CD4-positive, alpha-beta T cell treated with Interleukin-6 at 100 ng/mL for 8 hours (primary cell): ENCODE measurements at places on chromosomes 4 and X.

GRCh38 chr4:38532908-38533499 lies 131.0 kb upstream of the KLF3 start:
- no peak for DNase-seq

- DNase-seq, result no peak
Observed at GRCh38 chrX:27996132-27996531, 14.9 kb upstream of the DCAF8L1 start.

- peak; percentile 51 for DNase-seq
Observed at GRCh38 chr4:16916719-16917337, 18.4 kb upstream of the LDB2 start.

GRCh38 chr4:123667991-123668390 lies 271.4 kb downstream of the SPRY1 start:
- no peak for DNase-seq

DNA sequence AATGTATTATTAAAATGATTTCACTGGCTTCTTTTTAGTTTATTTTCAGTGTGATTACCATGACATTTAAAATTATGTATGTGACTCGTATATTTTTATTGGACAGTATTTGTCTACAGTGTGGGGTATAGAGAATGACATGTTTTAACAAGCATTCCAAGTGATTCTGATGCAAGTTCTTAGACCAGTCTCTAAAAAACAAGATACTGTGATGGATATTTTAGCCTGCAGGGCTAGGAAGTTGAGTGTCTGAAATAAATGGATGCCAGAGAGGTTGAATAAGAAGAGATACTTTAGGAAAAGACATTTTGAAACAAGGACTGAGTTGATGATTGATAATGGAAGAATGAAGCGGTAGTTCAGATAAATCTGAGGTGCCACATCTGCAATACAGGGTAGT lies 3.5 kb upstream of the MAD2L1 start:
- no peak for DNase-seq

- DNase-seq, result no peak
Observed at GRCh38 chr4:158610790-158611189, 60.9 kb downstream of the C4orf46 start.

GRCh38 chrX:154918060-154918483 lies 31.9 kb downstream of the F8A1 start:
- peak; percentile 9 for DNase-seq

GRCh38 chr4:141011901-141012315 lies 121.4 kb downstream of the RNF150 start:
- DNase-seq, result no peak

GRCh38 chr4:138513535-138513934 lies 271.4 kb upstream of the SLC7A11 start:
- DNase-seq, result no peak

DNA sequence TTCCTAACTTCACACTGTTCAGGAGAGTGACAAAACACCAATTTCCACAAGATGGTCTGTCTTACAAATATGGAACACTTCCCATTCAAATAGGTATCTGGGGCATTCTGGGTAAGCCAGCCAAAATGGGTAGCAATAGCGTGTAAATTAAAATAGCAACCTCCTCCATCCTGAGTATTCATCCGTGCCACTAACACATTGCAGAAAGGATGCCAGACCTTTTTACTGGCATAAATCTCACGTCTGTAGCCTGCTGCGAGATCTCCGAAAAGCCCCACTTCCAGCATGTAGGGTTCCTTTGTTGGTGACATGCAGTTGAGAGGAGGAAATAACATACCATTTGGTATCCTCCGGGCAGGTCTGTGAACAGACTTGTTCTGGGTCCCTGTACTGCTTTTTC lies 52.7 kb upstream of the RAI2 start:
- DNase-seq, result no peak

- DNase-seq, result no peak
Observed at GRCh38 chr4:101835121-101835904, 44.8 kb downstream of the BANK1 start.

DNA sequence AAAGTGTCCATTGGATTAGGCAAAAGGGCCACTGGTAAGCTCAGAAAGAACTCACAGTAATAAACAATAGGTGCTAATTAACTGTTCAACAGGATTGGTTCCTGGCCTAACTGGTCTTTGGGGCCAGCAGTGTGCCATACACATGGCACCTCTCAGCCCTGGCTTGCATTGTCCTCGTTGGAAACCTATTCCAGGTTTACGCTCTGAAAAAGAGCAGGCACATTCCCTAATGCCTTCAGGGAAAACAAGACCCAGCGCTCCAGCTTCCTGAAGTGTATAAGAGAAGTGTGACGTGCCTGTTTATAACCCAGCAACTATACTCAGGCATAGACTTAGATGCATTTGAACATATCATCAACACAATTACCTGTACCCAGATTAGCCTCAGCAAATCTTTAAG lies 51.9 kb upstream of the RBM47 start:
- DNase-seq, result no peak

DNA sequence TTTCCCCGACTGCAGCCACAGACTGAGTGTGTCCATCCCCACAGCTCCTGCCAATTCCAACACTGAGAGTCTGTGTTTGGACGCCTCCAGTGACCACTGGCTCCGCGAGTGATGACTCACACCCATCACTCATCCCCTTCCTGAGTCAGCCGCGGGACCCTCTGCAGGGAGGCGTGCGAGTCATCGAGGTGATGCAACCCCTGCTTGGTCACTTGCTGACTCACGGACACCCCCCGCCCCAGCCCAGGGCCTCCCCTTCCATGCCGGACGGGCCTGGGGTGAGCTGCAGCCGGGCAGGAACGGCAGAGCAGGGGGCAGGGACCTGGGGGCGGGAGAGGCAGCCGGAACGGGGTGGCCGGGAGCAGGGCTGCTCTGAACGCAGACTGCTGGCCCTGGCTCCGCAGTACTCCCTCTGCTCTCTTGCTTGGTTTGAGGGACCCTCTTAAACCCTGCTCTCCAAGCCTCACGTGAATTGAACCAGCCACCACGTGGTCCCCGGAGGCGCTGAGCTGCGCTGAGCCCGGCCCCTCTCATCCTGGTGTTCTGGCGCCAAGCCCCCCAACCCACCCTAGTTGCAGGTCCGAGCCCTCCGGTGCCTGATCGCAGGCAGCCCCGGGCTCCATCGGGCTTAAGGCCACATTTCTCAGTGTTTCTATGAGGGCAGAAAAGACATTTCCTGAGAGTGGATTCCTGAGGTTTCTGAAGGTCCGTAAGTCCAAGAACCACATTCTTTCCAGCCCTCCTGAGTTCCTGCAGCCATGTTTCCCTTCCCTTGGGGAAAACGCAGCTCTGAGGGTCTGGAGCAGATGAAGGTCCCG lies 32.4 kb downstream of the FGFRL1 start:
- no peak for DNase-seq

DNA sequence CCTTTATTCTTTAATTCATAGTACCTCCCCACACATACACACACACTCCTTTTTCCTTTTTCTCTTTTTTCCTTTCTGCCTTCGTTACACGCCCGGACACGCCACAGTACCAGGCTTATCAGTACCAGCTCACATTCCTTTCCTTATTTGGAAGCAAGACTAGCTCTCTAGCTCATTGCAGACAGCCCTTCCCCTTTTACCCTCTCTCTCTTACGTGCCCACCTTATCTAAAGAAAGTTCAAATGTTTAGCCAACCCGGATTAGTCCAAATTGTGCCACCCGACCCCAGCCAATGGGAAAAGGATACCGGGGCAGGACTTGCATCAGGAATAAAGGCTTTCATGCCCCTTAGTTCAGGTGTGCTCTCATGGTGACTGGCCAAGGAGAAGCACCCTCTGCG lies 194.7 kb upstream of the VCX3A start:
- DNase-seq, result no peak

GRCh38 chrX:39969099-39969818 lies 128.5 kb downstream of the BCOR start:
- DNase-seq, result peak; percentile 45

DNA sequence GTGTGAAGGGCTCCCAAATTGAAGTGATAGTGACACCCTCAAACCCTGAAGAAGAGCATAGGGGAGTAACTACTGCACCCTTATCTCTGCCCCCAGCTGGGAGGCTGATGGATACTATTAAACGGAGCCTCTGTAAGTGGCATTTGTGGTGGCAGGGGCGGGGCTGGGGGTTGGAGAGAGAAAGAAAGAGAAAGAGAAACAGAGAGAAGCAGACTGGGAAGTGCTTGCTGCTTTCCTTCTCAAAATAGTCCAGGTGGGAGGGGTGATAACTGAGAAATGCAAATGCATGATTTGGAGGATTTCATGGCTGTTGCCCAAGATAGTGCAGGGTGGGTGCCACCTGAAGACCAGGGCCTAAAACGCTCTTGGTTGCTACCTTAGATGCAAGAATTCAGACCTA lies 253.5 kb upstream of the GATB start:
- DNase-seq, result peak; percentile 33

GRCh38 chrX:110178179-110178865 lies 139.6 kb downstream of the AMMECR1 start:
- DNase-seq, result no peak

DNA sequence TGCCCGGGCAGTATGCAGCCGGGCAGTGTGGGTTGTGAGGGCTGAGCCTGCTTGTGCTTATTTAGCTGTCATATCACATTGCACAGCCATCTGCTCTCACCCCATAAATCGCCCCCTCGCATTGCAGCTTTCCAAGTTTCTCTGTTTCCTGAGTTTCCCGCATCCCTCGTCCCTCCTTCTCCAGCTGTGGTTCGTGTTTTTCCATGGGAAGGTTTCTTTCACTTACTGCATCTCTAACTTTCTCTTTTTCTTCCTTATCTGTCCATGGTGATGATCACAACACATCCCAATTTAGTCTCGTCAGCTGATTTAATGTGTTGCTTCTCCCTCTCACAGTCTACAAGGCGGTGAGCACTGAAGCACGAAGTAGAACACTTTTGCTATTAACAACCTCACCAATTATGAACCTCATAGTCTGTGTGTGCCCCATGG lies 118.1 kb downstream of the ENPP6 start:
- no peak for DNase-seq

DNA sequence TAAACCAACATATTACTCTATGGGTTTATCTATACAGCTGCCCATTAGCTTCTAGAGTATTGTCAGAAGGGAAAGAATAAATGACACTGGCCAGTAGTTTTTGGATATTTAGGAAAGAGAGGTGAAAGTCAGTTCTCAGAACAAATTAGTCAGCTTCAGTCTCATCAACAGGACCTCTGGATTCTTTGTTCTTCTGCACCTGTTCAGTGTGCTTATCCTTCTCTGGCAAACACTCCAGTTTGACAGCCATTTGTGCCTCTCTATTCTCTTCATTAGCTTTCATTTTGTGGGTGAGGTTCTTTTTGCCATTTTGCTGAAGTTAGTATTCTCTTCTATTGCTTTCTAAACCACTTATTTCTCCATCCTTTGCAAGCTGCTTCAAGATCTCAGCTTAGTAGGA lies 107.0 kb downstream of the PCDH18 start:
- DNase-seq, result no peak

DNA sequence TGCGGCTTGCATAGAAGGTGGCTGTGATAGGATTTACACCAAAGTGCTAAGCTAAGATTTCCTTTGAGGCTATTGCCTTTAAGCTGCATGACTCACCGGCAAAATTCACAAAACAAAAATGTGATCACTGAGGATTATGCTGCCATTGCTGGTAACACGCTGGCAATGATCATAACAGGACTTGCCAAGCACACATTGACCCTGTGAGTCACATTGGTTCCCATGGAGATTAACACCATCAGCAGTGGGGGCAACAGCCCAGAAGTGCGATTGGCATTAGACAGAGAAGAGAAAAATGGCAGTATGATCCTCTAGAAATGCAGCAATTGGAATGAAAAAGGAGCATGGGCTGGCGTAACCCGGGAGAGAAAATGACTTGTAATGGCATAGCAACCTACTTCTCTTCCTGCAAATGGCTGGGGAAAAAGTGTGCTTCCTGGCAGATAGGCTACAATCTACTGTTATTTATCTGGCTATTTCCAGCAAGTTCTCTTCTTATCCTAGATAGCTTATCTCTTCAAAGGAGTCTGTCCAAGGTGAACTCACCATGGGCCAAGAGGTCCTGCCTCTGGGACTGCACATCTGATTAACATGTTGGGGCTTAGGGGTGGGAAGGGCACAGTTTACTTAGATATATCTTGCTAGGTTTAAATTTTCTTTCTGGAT lies 314.2 kb upstream of the IGFBP7 start:
- DNase-seq, result no peak

DNA sequence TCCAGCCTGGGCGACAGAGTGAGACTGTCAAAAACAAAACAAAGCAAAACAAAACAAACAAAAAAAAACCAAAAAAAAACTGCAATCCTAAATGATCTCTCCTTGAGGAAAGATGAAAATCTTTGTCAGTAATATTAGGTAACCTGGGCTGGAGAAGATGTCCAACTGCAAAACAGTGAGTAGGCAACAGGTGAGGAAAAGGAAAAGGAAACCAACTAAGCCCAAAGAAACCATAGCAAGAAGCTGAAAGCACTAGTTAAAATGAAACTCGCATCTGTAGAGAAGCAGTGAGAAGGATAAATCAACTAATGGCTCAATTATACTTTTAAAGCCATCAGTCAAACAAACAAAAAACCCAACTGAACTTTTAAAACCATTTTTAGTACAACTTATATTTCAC lies 54.2 kb downstream of the ENOX2 start:
- DNase-seq, result no peak

- no peak for DNase-seq
Observed at GRCh38 chrX:112819813-112820212, 20.8 kb downstream of the AMOT start.

DNA sequence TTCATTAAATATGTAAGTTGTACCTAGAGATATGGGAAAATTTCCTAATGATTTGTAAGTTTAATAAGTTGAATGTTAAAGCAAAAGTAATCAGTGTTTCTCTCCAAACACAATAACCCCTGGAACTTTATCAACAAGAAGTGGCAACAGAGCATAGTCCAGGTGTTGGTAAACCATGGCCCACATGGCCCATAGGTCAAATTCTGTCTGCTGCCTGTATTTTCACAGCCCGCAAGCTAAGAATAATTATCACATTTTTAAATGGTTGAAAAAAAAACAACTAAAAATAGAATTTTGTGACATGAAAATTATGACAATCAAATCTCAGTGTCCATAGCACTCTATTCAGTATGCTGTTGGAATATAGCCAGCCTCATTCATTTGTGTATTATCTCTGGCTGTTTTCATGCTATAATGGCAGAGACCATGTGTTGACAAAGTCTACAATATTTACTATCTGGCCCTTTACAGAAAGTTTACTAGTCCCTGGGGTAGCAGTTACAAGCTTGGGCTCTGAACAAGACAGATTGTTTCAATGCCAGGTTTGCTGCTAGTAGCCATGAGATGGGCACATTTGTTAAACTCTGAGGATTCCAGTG lies 395.8 kb downstream of the GASK1B start:
- no peak for DNase-seq

DNA sequence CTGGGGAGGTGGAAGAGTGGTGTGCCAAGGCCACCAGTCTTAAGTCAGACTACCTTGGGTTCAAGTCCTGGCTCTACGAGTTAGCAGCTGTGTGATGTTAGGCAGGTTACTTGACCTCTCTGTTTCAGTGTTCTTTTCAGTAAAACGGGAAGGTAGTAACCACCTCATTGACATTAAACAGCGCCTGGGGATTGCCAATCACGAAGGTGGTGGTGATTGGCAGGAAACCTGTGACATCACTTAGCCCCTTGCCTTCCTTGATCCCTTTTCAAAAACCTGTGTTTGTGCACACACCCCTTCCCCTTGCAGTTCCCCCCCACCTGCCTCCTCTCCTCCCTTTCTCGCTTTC lies 7.6 kb downstream of the KLF3 start:
- peak; percentile 36 for DNase-seq

GRCh38 chr4:63708661-63709060 lies 700.6 kb downstream of the TECRL start:
- no peak for DNase-seq
